ENCODE measurements at places on chromosomes 3 and 15.

DNA sequence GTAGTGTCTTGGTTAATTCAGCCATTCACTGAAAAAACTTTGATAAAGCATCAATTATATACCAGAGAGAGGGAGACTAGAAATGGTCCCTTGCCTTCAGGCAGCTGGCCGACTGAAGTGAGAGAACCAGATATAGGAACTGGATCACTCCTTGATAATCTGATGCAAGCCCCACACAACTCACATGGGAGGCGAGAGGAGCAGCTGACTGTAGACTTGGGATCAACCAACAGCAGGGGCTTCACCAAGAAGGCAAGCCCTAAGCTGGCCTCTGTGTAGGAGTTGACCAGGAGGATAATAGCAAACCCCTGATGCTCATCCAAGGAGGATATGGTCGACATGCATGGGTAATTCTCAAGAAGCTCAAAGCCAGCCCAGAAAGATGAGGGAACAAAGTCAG is 133.1 kb downstream of the SRGAP3 start:
- no peak for DNase-seq

DNA sequence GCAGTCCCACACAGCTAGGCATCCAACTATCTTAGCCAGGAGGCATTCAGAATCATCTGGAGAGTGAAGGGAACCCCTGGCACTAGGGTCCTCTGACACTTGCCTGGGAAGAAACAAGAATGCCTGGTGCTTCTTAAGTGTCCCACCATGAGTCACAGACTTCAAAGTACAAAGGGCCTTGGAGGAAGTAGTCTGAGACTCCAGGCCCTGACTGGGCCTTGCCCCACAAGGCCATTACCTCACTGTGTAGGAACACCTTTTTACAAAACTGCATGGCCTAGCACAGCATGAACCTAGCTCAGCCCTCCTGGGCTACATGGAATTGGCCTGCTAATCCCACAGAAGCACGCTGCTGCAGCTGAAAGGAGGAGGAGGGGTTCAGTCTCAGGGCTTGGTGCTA is 104.5 kb upstream of the SLCO2A1 start:
- DNase-seq = no peak

- DNase-seq = no peak
Measured at GRCh38 chr3:123686251-123686650, 101.4 kb upstream of the HACD2 start.

GRCh38 chr3:125033616-125034015 is 22.2 kb downstream of the HEG1 start:
- DNase-seq = no peak

DNA sequence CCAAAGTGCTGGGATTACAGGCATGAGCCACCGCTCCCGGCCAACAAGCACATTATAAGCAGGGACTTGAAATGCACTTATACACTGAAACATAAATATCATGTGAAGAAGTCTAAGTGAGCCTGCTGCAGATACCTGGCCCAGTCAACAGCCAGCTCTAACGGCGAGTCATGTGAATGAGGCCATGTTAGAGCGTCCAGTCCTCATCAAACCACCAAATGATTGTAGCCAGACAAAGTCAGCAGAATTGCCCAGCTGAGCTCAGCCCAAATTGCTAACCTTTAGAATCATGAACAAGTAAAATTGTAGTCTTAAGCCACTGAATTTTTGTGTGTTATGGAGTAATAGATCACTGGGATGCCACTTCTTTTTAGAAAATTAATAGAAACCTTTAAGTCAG is 37.8 kb upstream of the UACA start:
- no peak for DNase-seq

GRCh38 chr3:42369304-42369703 is 41.1 kb downstream of the LYZL4 start:
- no peak for DNase-seq

DNA sequence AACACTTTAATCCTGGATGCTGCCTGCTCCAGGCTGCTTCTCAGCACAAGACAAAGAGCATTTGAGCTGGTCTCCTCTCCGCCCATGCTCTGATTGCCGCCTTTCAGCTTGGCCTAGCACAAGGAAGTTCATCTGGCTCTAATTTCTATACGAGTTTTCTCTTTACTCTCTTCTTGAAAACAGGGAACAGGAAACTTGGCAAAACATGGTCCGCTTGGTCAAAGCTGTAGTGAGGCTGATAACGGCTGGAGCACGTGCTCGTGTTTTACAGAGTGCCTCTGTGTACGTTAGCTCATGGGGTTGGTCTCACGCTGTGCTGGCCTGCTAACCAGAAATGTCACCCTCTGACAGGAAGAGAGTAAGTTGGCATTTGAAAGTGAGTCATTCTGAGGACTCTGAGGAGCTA is 19.2 kb downstream of the RARRES1 start:
- no peak for DNase-seq

DNA sequence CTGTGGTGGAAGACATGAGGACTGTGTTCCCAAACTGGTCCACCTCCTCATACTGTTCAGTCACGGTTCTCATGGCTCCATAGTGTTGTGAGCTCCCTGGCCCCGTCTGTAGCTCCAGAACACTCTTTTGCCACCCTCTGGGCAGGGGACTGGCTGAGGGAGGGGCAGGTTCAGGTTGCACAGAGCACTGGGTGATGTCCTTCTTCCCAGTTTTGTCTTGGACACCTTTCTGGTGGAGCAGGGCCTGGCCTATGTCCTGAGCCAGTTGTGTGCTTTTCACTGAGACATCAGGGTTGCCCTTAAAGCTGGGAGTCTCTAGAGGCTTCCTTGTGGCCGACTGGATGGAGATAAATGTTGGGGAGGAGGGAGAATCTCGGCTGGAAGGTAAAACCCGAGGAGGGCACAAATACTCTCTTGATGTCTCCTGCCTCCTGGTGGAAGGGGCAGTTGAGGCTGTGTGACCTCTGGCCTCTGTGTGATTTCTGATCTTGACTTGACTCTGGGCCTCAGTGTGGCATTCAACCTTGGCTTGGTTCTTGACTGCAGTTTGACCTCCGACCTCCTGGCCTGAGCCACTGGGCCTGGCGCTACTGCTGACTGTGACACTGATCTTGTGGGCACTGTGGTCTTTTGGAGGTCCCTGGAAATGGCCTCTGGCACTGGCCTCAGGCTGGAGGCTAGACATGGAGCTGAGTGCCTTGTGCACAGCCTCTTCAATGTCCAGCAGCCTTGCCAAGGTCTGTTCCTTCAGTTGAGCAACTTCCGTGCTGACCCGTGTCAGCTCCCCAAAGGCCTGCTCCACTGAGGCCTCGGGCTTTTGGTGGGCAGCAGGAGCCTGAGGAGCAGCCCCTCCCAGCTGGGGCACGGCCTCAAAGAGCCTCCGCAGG is 8.1 kb downstream of the XIRP1 start:
- no peak for DNase-seq

GRCh38 chr3:161770484-161771386 is 274.1 kb downstream of the OTOL1 start:
- no peak for DNase-seq

DNA sequence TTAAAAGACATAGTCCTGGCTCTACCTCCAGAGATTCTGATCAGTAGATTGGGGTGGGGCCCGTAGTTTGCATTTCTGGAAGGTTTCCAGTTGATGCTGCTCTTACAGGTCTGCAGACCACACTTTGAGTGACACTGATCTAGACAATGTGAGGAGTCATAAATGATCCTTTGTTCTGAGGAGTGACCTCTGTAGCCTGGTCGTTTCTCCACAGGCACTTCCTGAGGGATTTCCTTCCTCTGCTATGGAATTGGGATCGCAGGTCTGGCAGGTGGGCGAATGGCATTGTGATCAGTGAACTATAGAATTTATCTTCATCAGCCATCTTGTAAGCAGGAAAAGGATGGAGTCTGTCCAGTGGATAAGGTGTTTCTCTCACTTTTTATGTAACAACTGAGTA is 5.5 kb downstream of the GFM1 start:
- peak; percentile 79 for DNase-seq

DNA sequence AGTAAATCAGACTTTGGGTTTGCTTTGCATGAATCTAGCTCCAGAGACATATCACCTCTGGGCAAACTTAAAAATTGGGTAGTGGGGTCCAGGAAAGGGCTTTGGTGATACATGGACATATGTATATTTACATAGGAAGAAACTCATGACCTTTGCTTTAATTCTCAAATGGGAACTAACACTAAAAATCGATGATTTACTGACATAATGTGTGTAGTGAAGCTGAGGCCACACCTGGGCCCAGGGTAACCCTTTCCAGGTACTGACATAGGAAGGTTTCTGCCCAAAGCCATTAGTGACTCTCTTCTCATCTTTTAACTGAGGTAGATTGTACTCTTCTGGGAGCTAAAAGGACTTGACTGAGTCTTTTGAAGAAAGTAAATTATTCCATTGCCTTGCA is 411.2 kb upstream of the TBL1XR1 start:
- no peak for DNase-seq

DNA sequence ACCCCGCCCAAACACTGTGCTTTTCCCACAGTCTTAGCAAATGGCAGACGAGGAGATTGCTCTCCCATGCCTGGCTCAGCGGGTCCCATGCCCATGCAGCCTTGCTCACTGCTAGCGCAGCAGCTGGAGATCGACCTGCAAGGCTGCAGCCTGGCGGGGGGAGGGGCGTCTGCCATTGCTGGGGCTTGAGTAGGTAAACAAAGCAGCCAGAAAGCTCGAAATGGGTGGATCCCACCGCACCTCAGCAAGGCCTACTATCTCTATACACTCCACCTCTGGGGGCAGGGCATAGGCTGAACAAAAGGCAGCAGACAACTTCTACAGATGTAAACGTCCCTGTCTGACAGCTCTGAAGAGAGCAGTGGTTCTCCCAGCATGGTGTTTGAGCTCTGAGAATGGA is 27.2 kb upstream of the WDR5B start:
- DNase-seq = no peak

- no peak for DNase-seq
Measured at GRCh38 chr3:115831864-115832263, 208.6 kb downstream of the GAP43 start.

Data from SW480 (cell line).